ENCODE measurements at places on chromosomes 6 and 20.
A peak's percentile ranks its signal among the peaks of the same experiment; 100 is the strongest.

DNA sequence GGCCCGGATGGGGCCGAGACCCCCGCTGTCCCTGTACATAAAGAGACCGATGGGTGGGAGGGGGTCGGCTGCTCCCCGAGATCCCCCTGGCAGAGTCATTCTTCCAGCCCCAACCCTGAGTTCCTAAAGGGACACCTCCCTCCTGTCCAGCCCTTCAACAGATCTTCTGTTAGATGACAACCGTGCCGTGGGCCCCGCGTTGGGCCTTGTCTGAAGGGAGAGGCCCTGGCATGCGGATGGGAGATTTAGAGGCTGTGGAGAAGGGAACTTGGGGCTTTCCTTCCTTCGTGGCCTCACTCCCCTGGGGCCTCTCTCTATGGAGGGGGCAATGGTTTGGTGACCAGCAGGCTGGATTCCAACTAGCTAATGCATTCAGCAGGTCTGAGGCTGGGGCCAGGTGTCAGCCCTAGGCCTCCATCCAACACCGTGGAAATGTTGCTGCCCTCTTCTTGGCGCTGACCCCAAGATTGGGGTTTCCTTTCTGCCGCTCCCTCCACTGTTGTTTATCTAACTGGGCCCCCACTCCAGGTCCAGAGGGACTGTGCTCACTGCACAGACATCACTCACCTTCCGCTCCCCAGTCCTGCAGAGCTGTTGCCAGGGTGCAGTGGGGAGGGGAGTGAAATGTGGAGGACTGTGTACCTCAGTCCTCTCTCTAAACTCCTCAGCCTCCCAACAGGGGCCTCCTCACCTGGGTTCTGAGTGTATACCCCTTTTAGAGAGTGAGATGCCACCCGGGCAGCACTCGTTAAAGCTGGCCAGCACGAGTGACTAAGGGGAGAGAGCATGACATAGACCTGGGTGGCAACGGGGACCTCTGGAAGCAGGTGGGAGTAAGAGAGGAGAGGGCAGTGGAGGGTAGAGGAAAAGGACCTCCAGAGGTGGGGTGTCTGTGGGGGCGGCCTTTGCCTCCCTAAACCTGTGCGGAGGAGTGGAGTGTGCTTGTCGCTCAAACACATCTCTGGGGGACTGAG lies 6.7 kb downstream of the TMEM151B start:
- H3K36me3 ChIP-seq, result no peaks in the 10 kb centered on the region
- peaks cover 28% of the 10 kb centered on the region for H3K27me3 ChIP-seq
- H3K4me1 ChIP-seq, result peaks cover 11% of the 10 kb centered on the region
- no peak overlapping the region for H3K27ac ChIP-seq
- H3K4me3 ChIP-seq, result no peak overlapping the region
- no peak for DNase-seq

DNA sequence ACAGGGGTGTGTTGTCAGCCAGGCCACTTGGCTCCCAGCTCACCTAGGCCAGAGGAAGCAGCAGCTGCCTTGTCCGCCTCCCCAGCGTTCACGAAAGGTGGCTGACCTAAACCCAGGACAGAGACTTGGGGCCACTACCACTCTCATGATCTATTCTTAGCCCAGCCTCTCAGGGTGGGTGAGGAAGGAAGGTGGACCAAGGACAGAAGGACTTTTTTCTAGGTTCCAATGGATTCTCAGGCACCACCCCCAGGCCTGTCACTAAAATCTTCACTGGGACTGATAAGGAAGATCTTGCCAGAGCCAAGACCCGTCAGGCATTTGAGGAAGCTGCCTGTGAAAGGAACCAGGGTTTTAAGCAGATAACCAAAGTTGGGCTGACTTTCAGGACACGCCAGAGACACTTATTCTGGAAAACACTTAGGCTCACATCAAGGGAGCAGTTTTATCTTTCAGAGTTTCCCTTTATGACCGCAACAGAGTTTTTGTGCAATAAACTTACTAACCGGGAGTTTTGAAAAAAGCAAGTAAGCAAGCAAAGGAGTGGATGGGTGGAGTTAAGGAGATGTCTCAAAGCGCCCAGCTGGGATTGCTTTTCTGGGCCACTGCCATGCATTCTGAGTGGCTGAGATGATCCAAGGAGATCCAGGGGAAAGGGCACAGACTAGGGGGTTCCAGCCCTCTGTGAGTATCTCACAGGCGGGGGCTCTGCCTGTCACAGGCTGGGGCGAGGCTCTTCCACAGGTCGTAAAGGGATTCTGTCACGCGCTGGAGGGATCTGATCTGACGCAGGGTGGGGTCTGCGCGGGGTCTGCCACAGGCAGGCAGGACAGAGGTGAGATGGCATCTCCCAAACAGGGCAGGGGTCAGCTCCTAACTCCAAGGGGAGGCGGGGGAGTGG lies 989 bp downstream of the FITM2 start:
- peak overlapping the region; percentile 62 for H3K27ac ChIP-seq
- H3K4me3 ChIP-seq, result peak overlapping the region; percentile 96
- H3K4me1 ChIP-seq, result peaks cover 18% of the 10 kb centered on the region
- H3K27me3 ChIP-seq, result no peaks in the 10 kb centered on the region
- peak; percentile 26 for DNase-seq

- no peak for DNase-seq
- peaks cover 49% of the 10 kb centered on the region for H3K4me1 ChIP-seq
- no peak overlapping the region for H3K4me3 ChIP-seq
Observed at GRCh38 chr20:10662661-10663458, 10.9 kb downstream of the JAG1 start.

DNA sequence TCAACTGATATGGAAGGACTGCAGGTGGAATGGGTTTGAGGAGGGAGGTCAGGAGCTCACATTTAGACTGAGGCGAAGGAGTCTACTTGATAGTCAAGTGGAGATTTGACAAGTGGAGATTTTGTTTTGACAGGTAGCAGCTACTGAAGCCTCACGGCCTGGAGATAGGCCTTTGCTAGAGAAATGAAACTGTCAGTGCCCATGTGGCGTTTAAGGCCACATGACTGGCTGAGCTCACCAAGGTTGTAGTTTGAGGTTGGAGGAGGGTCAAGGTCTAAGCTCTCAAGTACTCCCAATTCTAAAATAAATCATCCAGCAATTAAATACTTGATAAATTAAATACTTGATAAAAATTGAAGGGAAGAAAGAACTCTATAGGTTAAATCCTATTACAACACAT lies 80.1 kb upstream of the C6orf118 start:
- no peaks in the 10 kb centered on the region for H3K4me1 ChIP-seq
- H3K27me3 ChIP-seq, result no peaks in the 10 kb centered on the region
- no peak for DNase-seq
- no peaks in the 10 kb centered on the region for H3K36me3 ChIP-seq
- no peak overlapping the region for H3K4me3 ChIP-seq

DNA sequence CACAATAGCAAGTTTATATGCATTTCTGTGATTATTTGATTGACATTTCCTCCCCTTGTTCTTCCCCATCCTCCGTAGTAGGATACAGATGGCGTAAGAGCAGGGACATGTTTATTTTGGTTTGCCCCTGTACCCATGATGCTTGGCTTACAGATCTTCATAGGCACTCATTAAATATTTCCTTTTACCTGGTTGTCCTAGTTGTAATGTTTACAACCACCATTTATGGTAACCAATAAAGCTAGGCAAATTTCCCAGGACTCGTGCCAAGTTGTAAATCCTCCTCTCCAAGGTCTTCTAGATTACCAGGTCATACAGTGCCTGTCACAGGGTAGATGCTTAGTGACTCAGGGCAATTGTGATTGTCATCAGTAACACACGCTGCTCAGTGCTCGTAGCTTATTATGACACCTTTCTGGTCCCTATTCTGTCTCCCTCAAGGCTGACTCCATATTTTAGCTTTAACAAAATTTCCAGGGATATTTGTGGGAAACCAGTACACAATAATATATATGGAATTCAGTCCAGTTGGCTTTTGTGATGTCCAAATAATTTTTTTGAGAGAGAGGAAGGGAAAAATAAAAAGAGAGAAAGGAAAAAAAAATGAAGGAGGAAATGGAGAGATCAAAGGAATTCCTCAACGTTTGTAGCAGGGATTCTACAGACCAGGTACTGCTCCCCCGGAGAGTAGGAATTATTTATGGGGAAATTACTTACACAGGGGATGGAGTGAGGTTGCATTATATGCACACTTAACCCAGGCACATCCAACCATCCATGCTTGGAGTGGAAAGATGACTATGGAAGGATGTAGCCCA lies 24.6 kb downstream of the CYP24A1 start:
- no peaks in the 10 kb centered on the region for H3K27me3 ChIP-seq
- no peaks in the 10 kb centered on the region for H3K4me1 ChIP-seq
- H3K36me3 ChIP-seq, result no peaks in the 10 kb centered on the region
- no peak overlapping the region for H3K27ac ChIP-seq
- no peak overlapping the region for H3K4me3 ChIP-seq

GRCh38 chr6:4270776-4271175 lies 135.4 kb upstream of the ECI2 start:
- no peaks in the 10 kb centered on the region for H3K36me3 ChIP-seq
- H3K27ac ChIP-seq, result no peak overlapping the region
- no peak overlapping the region for H3K4me3 ChIP-seq
- H3K27me3 ChIP-seq, result no peaks in the 10 kb centered on the region

DNA sequence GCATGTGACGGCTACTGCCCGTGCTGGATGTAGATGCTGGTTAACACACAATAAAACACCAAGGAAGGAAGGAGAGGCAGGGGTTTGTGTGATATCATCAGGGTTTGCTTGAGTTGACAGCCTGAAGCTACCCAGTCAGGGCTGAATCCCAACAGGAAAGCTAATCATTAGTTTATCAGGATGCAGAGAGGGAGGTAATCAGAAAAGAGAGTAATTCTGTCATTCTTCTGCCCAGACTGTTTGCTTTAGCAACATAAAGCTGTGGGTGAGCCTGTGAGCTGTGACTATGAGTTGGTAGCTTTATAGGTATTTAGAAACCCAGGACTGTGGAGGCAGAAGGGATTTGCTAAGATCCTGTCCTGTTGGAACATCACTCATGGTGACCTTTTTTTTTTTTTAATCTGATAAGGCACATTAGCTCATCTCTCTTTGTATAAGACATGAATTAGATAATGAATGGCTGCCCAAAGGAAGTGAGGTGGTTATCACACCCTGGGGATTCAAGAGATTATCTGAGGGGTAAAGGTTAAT lies 79.3 kb downstream of the CAP2 start:
- no peaks in the 10 kb centered on the region for H3K36me3 ChIP-seq
- DNase-seq, result no peak
- peaks cover 11% of the 10 kb centered on the region for H3K4me1 ChIP-seq
- no peak overlapping the region for H3K27ac ChIP-seq

GRCh38 chr6:25229671-25230321 lies 49.4 kb upstream of the CARMIL1 start:
- DNase-seq, result no peak
- H3K4me1 ChIP-seq, result no peaks in the 10 kb centered on the region
- H3K27ac ChIP-seq, result no peak overlapping the region
- no peaks in the 10 kb centered on the region for H3K36me3 ChIP-seq
- no peaks in the 10 kb centered on the region for H3K27me3 ChIP-seq
